Glomerular endothelial cell (primary cell): ENCODE measurements at places on chromosomes 7 and 10.

DNA sequence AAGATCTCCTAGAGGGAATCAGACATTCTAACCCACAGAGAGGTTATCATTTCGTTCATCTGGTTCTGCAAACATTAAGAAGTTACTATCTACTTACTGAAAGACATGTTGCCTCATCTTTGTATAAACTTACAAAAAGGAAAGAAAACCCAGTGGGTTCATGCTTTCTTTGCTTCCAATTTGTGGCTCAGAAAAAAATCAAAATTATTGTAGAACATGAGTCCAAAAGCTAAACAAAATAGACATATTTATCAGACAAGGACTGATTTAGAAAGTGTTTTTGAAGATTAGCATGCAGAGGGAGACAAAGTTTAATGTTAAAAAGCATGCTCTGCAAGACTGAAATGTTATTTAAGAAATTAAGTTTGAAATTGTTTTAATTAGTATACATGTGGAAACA is 123.1 kb downstream of the MBL2 start:
- DNase-seq: no peak

- no peak for DNase-seq
These were observed 131.1 kb upstream of the RSU1 start for GRCh38 chr10:16948361-16948760.

- no peak for DNase-seq
These were observed 56.2 kb upstream of the PDCD4 start for GRCh38 chr10:110815354-110816004.

DNA sequence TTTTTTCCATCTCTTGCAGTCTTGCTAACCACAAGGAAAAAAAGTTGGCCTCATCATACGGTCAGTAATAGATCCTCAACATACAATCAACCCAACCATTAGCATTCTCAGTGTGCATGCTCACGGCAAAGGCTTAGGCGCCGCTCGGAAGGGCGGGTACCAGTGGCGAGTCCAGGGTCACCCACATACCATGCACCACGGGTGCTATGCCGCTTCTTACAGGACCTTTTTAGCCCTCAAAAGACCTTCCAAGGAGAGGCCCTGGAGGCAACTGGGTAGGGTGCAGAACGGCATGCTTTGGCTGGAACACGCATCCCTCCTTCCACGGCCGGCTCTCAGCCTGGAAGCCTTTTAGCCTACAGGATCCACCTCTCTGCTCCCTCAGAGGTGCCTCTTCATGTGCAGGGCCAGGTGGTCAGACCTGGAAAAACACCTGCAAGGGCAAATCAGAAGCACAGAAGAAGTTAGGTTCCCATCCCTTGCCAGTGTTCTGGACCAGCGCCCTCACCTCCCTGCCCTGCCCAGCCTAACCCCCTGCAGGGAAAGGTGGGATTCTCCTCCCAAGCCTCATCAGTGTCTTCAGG is 5.8 kb downstream of the KLF6 start:
- DNase-seq: no peak

DNA sequence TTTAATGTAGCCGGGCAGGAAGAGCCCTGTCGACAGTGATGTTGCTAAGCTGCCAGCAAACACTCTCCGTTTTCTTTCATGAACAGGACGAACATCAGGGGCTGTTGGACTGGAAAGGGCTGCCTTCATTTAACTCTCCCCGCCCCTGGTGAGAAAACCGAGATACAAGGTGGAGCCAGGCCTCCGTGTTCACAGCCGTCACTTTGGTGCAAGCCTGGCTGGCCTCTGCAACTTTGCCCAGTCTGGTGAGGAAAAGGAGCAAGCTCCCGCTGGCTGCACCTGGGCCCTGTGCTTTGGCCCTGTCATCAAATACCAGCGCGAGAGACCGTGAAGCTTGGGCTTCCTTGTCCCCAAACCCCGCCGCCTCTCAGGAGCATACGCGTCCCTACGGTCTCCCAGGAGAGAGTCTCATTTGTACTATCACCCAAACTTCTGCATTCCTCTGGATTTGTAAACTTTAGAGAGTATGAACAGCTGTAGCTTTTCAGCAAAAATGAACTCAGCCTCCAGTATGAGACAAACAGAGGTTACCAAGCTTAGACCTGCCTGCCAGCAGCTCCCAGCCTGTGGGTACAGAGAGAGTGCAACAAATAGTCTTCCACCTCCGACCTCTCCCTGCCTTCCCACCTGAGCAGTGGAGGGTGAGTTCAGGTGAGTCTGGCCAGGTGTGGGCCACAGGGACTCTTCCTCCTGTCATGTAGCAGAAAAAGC is 445.3 kb upstream of the MGMT start:
- no peak for DNase-seq

DNA sequence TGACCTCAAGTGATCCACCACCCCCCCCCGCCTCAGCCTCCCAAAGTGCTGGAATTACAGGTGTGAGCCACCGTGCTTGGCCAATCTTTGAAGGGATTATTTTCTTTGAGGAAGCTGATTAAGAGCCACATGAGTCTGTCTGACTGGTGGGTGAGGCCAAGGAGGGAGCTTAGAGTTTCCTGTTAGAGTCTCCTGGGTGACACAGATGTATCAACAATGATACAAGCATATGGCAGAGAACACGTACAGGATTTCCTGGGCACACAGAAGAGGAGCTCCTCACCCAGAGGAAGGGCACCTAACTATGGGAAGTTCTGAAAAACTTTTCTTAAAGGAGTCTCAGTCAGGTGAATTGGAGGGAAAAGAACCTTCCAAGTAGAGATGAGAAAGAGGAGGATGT is 69.4 kb downstream of the GOLGA7B start:
- no peak for DNase-seq

GRCh38 chr7:35753761-35754603 is 46.9 kb upstream of the SEPTIN7 start:
- DNase-seq: no peak

- peak; percentile 27 for DNase-seq
These were observed 132.3 kb upstream of the ANK3 start for GRCh38 chr10:60521974-60522405.

- no peak for DNase-seq
These were observed 122.3 kb downstream of the TRIL start for GRCh38 chr7:28835800-28836199.

DNA sequence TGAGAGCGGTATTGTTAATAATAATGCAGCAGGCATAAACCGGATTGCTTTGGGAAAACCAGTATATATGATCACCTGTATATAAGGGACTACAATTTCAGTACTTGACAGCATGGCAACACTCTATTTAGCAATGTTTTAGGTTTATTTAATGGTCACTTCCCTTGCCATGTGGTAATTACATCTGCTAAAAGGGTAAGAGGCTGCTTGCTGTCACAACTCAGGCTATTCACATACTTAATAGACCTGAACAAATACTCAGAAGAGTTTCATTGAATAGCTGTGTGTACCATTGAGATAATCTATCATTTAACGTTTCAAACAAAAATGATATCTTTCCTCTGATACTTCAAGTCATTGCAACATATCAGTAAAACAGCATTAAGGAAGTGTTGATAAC is 90.1 kb downstream of the PCDH15 start:
- DNase-seq: no peak

GRCh38 chr7:129258649-129259389 is 34.0 kb downstream of the AHCYL2 start:
- DNase-seq: no peak

DNA sequence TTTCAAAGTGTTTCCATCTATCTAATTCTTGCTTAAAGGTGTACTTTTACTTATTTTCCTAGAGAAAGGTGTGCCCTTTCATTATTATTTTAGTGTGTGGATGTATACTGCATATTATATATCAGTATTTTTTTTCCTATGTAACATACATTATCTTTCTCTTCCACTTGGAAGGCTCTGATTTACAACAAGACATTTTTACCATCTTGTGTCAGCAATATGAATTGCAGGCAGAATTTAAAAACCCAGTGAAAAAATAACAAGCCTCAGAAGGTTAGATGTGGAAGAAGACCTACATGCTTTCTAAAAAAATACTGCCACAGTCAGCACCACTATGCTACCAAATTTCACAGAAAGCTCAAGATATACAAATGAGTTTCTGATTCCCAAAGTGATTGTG is 327.7 kb upstream of the STEAP1 start:
- DNase-seq: no peak

DNA sequence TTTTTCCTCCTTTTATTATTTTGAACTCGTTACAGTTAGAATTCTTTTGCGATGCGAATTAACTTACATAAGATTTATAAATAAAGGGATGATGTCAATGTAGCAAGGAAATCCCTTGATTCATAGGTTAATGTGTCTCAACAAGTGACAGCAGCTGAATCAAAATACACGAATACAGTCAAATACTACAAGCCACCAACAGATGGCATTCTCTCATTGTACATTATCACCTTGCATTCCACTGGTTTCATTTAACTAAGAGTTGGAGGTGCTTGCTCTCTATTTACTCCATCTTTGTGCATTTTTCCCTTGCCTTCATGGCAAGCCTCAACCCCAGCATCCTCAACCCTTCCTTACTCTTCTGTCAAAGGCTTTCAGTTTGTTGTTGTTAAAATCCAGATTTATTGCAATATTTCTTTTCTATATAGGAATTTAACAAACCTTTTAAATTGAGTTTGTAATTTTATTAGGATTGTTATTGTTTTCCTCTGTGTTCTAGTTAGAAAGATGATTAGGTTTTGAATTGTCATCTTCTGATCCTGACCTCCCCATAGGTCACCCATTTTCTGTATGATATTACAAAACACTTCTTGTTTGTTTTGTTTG is 78.3 kb downstream of the SLC25A40 start:
- DNase-seq: peak; percentile 34

DNA sequence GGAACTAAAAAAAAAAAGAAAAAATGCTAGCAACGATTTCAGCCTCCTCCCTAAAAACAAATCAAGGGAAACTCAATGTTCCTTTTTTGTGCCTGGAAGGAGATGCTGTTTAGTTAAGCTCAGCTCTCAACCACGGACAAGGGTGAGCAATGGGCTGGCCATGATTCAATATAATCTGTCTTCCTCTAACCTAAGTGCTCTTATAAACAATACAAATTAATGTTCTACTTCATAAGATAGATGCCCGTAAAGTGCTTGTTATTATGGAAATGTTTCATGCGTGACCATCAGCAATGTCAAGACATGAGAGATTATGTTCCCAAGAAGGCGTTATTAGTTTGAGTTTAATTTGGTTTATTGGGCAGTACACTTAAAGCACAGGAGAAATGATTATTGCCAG is 320.3 kb downstream of the SFMBT2 start:
- no peak for DNase-seq

- DNase-seq: no peak
These were observed 90.2 kb downstream of the FRMD4A start for GRCh38 chr10:14240253-14241189.

- DNase-seq: no peak
These were observed 190.0 kb downstream of the KCND2 start for GRCh38 chr7:120462991-120463390.

GRCh38 chr10:127576051-127576450 is 26.9 kb downstream of the NPS start:
- no peak for DNase-seq

DNA sequence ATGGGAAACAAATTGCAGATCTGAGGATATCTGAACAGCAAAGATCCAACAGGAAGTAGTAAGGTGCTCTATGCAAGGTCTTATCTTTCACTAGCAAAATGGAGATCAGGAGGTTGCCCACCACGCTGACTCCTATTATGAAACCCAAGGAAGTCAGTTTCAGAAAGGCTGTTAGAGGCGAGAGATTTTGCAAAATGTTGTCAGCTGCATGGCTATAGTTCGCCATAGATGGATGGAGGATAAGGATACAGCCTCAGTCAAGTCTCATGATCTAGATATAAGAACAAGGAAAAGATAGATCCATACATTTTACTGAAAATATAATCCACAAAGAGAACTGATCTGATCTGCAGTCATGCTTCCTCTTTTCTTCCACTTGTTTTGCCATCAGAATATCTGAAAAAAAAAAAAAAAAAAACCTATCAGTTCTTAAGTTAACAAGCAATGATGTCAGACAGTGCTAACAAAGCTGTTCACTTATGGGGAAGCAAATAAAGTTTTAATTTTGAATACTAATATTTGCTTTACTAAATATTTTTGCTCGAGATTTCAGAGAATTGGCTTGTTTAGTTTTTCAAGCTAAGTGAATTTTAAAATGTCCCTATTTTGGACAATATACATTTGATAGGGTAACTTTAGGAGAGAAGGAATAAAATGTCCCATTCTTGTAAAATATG is 2.0 kb downstream of the GPR85 start:
- DNase-seq: no peak

GRCh38 chr7:55110282-55110992 is 91.6 kb downstream of the EGFR start:
- DNase-seq: no peak

- no peak for DNase-seq
These were observed 52.8 kb upstream of the CUL1 start for GRCh38 chr7:148645898-148646297.

DNA sequence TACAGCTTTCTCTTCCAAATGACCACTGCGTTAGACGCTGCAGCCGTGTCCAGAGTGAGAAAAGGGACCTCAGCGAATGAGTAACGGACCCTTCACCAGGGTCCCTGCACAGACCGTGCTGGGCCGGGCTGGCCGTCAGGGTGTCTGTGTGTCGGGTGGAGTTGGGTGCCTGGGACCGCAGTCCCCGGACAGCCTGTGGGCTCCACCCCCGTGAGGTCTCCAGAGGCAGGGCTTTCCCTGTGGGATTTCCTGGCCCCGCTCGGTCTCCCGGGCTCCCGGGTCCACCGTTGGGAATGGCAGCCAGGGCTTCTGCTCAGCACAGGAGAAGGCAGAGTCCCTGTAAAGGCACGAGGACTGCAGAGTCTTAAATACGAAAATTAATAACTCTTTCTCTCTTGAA is 509.7 kb downstream of the TCERG1L start:
- DNase-seq: no peak

- DNase-seq: no peak
These were observed 22.8 kb downstream of the PPIA start for GRCh38 chr7:44819292-44819691.

DNA sequence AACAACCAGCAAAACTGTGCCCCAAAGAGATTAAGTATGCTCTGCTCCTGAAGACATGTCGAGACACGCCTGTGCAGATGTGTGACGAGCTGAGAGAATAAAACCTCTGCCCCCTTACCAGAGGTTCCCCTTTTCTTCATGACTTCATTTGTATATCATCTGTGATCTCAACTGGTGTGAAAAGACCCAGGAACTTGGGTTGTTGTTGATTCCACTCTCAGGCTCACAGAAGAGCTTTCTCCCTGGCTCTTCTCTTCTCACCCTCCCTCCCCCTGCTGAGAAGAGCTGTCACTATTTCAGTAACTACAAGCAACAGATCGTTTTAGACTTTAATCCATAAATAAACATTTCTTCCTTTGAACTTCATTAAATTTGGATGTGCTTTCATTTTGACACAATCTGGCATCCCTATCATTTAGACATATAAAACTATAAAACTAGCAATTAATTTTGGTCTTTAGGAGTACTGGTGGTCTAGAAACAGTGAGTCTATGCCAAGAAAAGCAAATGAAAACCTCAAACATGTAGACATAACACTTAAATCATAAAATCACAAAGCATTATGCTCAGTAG is 179.3 kb upstream of the FZD8 start:
- DNase-seq: no peak

- no peak for DNase-seq
These were observed 110.6 kb downstream of the BTRC start for GRCh38 chr10:101464599-101464998.

- no peak for DNase-seq
These were observed 566.9 kb downstream of the PTPRN2 start for GRCh38 chr7:158020706-158021095.

GRCh38 chr10:42809676-42810075 is 27.1 kb downstream of the BMS1 start:
- DNase-seq: no peak
